HuH-7 (cell line): ENCODE measurements at places on chromosomes 11 and 22.

GRCh38 chr11:68643585-68643984 is 40.8 kb upstream of the GAL start:
- DNase-seq = peak; percentile 78

DNA sequence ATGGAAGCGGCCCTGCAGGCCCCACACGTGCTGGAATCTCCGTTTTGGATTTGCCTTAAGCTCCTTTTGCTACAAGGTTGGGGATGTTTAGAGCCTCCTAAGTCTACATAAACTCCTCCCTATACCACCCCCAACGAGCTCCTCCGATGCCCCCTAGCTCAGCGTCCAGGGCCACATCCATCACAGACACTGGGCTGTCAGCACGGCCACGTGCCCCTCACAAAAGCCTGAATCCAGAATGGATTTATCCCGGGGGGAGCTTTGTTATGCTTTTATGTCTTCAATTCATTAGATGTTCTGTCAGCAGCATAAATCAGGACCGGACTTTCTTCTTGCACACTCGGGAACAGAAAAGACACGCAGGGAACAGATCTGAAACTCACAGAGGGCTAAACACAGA is 52.6 kb upstream of the CD82 start:
- no peak for DNase-seq

- no peak for DNase-seq
Measured at GRCh38 chr22:39144101-39144767, 8.2 kb downstream of the CBX7 start.

DNA sequence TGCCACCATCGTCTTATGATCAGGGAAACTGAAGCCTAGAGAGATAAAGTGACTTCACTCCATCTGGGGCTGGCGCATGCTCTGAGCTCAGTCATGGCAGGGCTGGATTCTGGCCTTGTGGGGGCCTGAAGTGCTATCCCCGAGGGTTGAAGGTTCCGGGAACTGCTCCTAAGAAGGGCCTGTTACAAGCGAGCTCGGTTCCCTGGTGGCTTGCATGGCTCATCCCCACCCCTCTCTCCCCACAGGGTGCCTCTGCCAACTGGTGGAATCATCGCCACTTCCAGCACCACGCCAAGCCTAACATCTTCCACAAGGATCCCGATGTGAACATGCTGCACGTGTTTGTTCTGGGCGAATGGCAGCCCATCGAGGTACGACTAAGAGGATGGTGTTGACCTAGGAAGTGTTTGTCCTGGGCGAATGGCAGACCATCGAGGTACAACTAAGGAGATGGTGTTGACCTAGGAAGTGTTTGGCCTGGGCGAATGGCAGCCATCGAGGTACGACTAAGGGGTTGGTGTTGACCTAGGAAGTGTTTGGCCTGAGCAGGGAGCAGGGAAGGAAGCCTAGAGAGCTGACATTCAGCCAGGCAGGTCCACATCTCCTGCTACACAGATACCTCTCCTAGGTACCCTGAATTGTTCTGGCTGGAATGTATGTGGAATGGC is 19.9 kb downstream of the FADS2 start:
- no peak for DNase-seq

DNA sequence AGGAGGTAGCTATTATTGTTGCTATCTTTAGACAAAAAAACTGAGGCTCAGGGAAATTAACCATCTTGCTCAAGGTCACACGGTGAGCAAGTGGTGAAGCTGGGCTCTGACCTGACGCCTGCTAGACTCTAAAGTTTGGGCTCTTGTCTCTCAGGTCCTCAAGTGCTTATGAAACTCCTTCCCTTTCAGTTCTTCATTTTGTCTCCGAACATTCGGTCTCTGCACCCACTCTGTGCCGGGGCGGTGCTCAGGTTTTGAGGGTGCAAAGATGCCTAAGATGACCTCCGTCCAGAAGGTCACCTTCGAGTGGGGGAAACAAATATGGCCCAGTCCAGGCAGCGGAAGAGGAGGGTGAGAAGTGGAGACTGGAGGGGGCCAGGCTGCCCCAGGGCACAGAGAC is 16.0 kb downstream of the OVOL1 start:
- DNase-seq = no peak

DNA sequence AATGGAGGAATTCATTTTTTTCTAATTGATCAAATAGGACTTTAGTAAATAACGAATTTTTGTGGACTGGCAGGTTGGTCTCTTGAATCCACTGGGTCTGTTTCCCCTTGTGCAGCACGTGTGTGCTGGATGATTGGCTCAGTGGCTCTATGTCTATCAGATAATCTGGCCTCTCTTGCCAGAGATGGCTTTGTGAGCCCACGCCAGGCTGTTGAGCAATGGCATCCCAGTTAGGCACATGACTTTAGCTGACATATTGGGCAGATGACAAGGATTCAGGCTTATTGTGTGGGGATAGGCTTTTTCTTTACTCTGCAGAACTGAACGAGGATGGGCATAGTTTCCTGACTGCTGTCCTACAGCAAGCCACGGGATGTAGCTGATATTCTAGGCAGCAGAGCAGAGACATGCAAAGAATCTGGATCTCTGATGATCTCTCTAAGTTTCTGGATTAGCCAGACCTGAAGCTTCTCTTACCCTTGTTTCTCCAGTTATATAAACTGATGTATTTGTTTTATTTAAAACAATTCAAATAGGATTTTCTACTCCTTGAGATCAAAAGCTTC is 144.9 kb downstream of the ARHGAP42 start:
- DNase-seq = no peak

- no peak for DNase-seq
Measured at GRCh38 chr11:115552773-115553438, 48.7 kb upstream of the CADM1 start.

DNA sequence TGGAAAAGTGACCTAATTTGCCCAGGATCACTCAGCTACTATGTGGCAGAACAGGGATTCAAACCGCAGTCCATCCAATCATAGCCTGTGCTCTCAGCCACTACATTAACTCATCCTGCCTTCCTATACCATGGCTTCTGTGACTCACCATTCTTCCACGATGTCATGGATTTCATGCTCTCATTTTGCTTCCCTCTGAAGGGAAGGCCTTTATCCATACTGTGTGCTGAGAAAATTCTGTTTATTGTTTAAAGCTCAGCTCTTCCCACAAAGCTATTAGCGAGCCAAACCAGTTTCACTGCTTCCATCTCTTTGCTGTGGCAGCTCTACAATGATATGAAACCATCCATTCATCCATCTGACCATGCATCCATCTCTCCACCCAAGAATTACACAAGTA is 289.9 kb downstream of the TENM4 start:
- DNase-seq = no peak

- DNase-seq = no peak
Measured at GRCh38 chr11:66589996-66590675, 2.7 kb downstream of the CCDC87 start.

DNA sequence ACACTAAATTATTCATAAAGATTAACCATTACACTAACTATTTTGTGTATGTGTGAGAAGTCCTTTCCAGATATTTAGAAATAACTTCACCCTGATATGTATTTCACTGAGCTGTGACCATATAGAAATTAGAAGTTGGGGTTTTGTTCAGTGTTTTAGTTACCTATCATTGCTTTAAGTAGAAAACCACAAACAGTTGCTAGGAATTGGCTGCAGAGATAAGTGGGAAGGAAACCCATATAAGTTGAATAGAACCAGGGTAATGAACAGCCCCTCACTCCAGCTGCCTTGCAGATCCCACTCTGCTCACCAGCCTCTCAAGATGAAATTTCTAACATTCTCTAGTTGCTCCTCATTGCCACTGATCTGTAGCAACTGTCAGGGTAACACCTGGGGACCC is 10.3 kb downstream of the SRSF8 start:
- DNase-seq = no peak

DNA sequence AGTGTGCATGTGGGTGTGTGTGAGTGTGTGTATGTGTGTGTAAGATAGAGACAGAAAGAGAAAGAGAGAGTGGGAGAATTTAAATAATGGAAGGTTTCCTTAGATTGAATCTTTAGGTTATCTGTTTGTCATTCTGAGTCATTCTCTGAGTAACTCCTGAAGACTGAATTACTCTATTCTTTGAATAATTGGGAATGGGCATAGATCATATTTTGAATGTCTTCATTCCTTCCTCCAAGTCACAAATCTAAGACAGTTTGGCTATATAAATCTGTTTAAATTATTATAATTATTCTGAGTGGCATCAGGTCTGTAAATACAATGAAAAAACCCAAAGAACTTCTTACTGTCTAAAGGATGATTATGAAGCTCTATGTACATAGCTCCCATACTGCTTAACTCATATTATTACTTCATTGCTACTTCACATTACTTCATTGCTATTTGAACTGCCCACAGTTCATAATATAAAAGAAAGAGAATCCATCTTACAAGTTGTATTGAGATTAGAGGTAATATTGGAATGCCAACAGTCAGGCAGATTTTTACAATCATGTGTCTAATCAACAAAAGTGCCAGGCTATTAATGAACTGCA is 346.6 kb upstream of the CCDC179 start:
- no peak for DNase-seq

DNA sequence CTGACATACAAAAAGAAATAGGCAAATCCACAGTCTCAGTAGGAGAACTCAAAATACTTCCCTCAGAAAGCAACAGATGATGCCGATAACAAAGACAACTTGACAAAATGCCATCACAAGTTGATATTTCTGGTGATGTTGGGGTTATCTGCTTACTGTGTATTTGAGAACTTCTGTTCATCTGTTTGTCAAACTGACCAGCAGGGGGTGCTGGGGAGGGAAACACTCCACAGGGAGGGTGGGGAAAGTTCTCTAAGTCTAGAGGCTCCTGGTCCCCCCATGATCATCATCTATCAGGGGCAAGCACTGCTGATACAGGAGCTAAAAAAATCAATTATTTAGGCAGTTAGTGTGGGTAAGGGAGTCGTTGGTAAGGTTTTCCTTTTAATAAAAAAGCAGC is 19.2 kb downstream of the GLYATL1 start:
- peak; percentile 10 for DNase-seq

GRCh38 chr11:64021757-64022093 is 14.0 kb upstream of the FLRT1 start:
- DNase-seq = no peak

GRCh38 chr11:20374741-20375300 is 11.3 kb downstream of the HTATIP2 start:
- DNase-seq = no peak

DNA sequence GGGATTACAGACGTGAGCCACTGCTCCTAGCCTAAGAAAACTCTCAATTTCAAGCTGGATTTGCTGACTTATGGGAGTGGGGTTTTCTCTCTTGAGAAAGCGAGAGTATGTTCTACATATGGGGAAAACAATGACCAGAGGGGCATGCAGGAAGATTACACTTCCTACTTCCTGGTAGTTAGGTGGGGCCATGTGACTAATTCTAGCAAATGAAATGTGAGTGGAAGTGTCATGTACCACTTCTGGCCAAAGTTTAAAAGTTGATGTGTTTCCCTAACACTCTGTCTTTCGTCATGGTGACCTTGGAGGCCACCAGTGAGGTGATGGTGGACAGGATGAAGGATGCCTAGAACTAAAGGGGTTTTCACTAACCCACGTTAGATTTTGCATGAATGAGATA is 50.5 kb downstream of the PARVG start:
- no peak for DNase-seq

DNA sequence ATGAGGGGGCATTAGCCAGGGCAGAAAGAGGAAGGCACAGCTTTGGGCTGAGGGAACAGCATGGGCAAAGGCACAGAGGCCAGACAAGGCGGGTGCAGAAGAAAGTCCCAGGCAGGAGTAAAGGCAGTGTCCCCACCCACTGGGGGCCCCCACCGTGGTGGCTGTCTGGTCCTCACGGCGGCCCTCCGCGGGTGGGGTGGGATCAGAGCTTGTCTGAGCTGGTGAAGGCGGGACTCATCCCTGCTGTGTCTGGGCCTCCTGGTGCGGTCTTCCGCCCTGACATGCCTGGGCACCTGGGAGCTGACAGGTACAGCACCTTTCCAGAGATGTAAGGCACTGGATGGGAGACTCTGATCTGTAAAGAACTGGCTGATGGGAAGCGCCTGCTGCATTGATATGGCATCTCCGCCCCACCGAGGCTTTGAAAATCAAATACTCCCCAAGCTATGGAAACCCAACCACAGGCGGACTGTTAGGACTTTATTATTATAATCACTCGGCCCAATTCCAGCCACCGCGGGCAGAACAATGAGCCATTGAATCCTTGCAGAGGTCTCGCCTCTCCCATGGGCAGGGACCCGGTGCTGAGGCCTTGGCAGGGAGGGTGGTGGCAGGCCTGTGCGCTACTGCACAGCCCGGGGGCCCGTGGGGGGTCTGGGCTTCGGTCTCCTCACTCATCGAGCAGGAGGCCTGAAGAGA is 14.2 kb upstream of the GNB1L start:
- DNase-seq = no peak

- no peak for DNase-seq
Measured at GRCh38 chr22:27867953-27868731, 50.9 kb downstream of the PITPNB start.

DNA sequence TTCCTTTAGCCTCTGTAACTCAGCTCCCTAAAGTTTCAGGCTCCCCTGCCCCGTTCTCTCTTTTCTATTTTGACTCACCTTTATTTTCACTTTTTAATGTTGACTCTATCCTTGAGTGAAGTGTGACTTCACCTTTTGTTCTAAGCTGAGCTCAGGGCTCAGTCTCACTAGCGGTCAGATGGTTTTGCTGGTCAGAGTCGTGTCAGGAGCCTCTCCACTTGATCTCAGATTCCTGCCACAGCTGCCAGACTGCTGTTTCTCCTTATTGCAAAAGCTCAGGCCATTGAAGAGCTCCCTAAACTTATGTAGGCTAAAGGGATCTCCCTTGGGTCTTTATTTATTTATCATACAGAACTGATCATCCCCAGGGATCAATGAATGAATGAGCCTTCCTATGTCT is 13.7 kb upstream of the POU2AF2 start:
- DNase-seq = no peak

GRCh38 chr11:8315463-8315862 is 51.8 kb upstream of the LMO1 start:
- no peak for DNase-seq

DNA sequence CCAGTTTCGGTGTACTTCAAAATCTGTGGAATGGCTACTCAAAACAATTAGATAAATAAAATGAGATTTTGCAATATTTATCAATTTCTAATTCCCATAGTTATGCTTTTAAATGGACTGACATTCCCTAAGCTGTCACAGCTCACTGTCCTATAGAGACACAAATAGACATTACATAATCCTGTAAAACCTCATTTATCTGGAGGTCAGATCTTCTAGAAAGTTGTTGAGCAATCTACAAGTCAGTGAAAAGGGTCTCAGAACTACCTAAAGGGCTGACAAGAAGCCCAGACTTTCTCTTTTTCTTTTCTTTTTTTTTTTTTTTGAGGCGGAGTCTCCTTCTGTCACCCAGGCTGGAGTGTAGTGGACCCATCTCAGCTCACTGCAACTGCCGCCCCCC is 12.0 kb downstream of the ALG8 start:
- no peak for DNase-seq

DNA sequence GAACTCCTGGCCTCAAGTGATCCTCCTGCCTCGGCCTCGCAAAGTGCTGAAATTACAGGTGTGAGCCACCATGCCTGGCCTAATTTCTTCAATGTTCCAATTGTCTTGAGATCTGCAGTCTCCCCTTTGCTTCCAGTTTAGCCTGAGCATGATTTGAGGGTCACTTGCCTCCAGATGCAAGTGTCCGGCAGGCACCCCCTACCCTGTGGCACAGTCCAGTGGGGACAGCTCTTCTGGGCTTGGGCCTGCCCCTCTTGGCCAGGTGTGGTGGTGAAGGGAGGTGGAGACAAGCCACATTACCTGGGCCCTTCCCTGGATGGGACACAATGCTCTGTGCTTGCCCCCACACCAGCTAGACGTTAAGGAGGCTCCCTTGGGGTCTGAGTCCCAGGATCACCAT is 21.3 kb upstream of the CACNG2 start:
- DNase-seq = no peak

GRCh38 chr11:5929571-5930368 is 12.3 kb upstream of the OR56A3 start:
- DNase-seq = no peak
